A673 (cell line): ENCODE measurements at places on chromosomes 1 and 21.

- DNase-seq = no peak
These were observed 31.0 kb downstream of the FOXD2 start for GRCh38 chr1:47468709-47469389.

- DNase-seq = no peak
These were observed 139.1 kb downstream of the PEX14 start for GRCh38 chr1:10613861-10614260.

GRCh38 chr1:51168936-51169335 lies 66.9 kb downstream of the C1orf185 start:
- DNase-seq = no peak

DNA sequence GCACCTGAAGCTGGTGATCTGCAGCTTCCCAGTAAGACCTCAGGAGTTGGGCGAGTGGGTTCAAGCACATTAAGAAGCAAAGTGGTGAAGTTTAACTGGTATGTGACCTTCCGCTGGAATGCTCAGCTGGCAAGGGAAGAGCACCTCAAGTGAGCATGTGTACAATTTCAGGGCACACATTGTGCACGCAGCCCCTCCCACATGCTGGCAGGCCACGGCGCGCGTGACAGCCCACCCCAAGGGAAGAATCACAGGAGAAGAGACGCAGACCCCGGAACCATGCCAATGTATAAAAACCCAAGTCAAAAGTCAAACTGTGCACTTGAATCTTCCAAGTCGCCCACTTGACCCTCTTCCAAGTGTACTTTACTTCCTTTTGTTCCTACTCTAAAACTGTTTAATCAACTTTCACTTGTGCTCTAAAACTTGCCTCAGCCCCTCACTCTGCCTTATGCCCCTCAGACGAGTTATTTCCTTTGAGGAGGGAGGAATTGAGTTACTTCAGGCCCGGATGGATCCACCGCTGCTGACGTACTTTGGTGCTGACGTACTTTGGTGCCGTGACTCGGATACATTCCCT lies 20.0 kb downstream of the LRRC3 start:
- no peak for DNase-seq

GRCh38 chr1:147246044-147246690 lies 3.7 kb downstream of the CHD1L start:
- no peak for DNase-seq

DNA sequence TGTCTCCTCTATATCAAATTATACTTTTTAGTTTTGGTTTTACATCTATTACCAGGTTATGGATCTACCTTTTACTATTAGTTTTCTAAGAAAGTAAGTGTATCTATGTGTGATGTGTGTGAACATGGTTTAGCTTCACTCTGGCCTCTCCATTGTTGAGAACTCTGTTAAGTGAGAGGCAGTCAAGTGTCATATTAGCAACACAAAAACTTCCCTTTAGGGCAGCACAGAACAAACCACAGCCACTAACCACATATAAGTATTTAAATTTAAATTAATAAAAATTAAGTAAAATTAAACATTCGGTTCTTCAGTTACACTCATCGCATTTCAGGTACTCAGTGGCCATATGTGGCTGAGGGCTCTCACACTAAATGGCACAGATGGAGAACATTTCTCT lies 96.6 kb downstream of the DPYD start:
- no peak for DNase-seq

DNA sequence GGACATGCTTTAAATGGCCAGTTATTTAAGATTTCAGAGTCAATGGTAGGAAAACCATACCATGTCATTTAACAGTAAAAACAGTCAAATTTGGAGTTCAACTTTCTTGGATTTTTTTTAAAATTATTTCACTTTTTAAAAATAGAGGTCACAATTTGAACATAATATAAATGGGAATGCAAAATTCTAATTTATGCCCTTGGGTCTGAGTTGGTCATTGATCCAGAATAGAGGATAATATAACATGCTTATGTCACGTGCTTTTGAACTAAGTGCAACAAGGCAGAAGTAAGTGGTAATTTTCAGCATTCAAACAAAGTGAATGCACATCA lies 113.1 kb upstream of the SLC35F3 start:
- no peak for DNase-seq
